ENCODE measurements at places on chromosomes 7 and 10.

DNA sequence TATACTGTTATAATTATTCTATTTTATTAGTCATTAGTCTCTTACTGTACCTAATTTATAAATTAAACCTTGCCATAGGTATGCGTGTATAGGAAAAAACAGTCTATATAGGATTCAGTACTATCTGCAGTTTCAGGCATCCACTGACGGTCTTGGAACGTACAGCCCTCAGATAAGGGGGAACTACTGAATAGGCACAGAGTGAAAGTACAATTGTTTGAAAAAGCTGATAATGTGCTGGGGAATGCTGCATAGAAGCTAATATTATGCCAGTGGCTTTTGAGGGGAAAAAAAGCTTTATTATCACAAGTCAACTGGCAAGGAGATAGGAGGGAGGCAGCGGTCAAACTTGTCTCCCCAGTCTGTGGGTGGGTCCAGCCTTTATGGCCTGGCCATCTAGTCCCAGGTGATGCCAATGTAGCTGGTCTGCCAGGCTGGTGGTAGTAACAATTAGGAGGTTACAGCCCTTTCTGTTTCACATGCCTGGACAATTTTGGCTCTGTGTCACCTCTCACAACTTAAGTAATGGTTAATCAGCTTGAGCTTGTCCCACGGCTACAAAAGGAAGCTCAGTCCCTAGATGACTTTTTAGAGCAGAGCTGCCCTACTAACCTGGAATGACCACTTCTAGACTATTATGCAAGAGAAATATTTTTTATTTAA lies 8.3 kb upstream of the FMC1 start:
- DNase-seq: no peak

DNA sequence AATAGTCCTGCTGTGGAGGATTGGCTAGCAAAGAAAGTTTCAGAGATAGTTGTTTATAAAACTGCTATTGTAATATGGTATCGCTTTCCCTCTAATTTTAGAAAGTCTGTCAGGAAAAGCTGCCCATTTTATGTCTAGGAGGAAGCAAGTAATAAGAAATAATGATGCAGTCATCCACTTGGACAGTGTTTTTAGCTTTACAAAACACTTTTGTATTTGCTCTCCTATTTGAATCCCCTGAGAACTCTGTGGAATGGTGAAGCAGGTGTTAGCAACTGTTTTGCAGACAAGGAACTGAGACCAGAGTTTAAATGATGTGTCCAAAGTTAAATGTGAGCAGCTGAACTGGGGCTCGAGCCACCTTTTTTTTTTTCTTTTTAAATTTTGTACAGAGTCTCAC lies 455.8 kb downstream of the XPNPEP1 start:
- DNase-seq: no peak

DNA sequence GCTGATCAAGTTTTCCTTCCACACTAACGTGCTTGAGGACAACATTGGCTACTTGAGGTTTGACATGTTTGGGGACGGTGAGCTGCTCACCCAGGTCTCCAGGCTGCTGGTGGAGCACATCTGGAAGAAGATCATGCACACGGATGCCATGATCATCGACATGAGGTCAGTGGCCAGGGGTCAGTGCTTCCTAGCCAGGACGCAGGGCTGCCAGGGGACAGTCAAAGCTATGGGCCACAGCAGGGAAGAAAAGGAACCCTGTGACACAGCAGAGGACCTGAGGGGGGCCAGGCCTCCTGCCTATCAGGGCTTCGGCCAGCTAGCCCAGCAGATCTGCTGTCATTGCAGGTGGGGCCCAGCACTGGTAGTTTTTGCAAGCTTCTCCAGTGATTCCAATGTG lies 5.2 kb downstream of the RBP3 start:
- DNase-seq: no peak

DNA sequence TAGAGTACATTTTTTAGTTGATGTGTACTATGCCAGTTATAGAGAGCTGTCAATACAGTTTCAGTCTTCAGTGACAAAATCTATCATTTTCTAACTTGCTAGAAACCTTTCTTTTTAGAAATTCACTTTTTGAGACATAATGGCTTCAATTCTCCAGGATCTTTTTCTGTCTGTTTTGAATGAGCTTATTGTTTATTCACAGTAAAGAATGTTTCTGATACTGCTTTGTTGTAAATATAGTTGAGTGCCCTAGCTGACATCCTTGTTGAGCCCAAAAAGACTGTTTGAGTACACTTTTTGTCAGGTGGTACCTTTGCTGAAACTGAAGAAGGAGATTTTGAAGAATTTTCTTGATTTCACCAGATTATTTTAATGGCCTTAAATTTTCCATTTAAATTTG lies 139.9 kb downstream of the PPP1R9A start:
- no peak for DNase-seq

DNA sequence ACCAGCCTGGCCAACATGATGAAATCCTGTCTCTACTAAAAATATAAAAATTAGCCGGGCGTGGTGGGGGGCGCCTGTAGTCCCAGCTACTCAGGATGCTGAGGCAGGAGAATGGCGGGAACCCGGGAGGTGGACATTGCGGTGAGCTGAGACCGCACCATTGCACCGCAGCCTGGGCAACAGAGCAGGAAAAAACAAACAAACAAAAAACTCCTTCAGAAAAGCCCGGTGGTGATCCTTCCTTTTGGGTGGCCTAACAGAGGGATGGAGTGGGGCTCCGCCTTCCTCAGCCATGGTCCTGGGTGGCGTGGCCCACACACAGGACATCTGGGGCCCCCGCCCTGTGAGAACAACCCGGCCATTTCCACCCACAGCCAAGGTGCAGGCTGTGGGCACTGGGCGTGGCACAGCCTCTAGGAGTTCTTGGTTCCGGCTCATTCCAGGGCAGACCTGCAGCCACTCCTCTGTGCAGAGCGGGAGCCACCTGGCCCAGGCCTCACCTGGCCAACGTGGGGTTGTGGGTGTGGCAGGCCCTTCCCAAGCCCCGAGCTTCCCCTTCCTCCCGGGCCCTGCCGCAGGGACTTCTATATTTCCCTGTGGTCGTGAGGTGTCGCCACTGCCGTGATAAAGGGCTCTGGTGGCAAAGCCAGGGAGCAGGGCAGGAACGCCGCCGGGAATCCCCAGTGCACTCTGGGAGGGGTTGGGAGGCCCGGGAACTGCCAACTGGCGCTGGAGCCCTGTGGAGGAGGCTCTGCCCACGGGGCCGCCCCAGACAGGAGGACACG lies 37.6 kb downstream of the GET4 start:
- no peak for DNase-seq

GRCh38 chr10:51875610-51876009 lies 176.2 kb upstream of the CSTF2T start:
- no peak for DNase-seq

DNA sequence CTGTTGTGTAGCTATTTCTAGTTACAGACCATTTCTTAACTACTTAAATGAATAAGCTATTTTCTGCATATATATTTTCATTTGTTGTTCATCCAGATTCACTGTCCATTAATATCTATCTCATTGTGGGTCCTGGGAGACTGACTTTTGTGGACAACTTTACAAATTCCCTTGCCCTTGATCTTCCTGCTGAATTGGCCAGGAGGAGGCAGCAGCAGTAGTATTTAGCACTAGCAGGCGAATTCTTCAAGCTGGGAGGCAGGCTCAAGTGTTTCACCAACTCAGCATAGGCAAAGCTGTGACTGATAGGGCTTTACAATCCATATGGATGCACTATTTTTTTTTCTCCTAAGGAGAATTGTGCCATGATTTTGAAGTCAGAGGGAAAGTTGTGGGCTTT lies 461.0 kb upstream of the NRG3 start:
- peak; percentile 49 for DNase-seq

DNA sequence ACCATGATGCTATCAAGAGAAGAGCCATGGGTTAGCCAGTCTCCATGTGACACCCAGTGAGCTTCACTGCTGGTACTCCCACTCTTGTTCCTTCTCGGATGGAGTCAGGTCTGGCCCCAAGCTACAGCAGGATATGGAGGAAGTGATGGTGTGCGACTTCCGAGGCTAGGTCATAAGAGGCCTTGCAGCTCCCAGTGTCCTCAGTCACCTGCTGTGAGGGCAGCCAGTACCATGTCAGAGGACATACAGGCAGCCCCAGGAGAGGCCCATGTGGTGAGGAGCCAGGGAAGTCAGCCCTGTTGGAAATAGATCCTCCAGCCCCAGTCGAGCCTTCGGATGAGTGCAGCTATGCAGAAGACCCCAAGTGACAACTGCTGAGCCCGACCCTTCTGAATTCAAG lies 237.0 kb downstream of the EBF3 start:
- no peak for DNase-seq

DNA sequence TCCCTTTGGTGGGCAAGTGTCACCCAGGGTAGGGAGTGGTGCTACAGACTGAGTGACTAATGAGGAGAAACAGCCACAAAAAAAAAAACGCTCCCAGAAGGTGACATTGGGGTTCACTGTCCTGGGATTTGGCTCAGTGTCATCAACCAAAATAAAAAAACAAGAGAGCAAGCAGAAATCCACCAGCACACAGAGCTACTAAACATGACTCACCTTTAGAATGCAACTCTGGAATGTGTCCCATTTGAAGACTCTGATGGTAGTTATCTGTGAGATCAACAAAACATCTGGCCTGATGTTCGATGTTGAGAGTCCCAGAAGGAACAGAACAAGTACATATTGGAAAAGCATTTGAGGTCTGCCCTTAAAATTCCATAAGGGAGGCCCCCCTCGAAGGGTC lies 200.3 kb upstream of the LYZL2 start:
- DNase-seq: no peak

- no peak for DNase-seq
Measured at GRCh38 chr10:93973748-93974445, 19.8 kb upstream of the PLCE1 start.

- no peak for DNase-seq
Measured at GRCh38 chr10:74558403-74558802, 268.0 kb upstream of the KAT6B start.
